ENCODE measurements at places on chromosomes 3 and 15.

- no peak for DNase-seq
Observed at GRCh38 chr3:167445491-167445890, 28.4 kb downstream of the SERPINI2 start.

- no peak for DNase-seq
Observed at GRCh38 chr15:29859973-29860715, 37.9 kb upstream of the TJP1 start.

GRCh38 chr15:27665002-27665401 is 434.1 kb downstream of the OCA2 start:
- DNase-seq = no peak

DNA sequence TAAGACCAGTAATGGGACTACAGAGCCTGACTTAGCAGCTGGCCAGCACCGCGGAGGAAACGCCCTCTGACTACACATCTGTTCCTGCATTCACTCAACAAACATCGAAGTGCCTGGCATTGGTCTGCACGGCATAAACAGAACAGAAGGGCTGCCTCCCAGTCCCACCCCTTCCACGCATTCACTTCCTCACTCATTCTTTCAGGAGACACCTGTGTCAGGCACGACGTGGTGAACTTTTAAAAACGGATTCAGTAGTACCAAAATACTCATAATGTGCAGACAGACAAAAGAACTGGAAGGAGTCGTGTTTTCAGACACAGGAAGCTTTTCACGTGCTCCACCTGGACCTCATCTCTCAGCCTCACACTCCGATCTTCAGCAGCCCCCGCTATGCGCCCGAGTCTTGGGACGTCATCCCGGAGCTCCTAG is 123.3 kb downstream of the XXYLT1 start:
- DNase-seq = no peak

DNA sequence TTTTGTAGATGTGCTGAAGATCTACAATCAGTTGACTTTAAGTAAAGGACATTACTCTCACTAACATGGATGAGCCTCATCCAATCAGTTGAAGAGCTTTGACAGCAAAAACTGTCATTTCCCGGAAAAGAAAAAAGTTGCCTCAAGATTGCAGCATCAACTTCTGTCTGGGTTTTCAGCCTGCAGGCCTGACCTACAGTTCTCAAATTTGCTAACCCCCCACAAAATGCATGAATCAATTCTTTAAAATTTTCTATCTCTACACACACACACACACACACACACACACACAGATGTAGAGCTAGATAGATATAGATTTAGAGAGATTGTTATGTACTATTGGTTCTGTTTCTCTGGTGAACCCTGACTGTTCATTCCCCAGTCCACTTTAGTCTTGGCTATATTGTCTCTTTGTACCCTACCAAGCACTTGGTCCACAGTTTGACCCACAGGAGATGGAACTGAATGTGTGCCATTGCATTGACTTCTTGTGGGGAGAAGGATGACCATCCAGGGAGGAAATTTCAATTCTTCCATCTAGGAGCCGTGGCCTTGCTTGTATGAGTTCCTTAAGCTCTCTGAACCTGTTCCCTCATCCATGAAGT is 228.3 kb downstream of the CLSTN2 start:
- no peak for DNase-seq

GRCh38 chr3:149395107-149396089 is 17.9 kb upstream of the TM4SF1 start:
- peak; percentile 91 for DNase-seq

GRCh38 chr3:17656264-17656663 is 86.2 kb downstream of the TBC1D5 start:
- no peak for DNase-seq

GRCh38 chr3:18853269-18853668 is 295.0 kb upstream of the KCNH8 start:
- DNase-seq = no peak

- no peak for DNase-seq
Observed at GRCh38 chr3:100591411-100591810, 18.0 kb upstream of the ADGRG7 start.

Measured in SHP77 (cell line).